ENCODE measurements at places on chromosomes 1 and 21.

- DNase-seq: no peak
These were observed 235.8 kb downstream of the COL11A1 start for GRCh38 chr1:102872526-102872925.

DNA sequence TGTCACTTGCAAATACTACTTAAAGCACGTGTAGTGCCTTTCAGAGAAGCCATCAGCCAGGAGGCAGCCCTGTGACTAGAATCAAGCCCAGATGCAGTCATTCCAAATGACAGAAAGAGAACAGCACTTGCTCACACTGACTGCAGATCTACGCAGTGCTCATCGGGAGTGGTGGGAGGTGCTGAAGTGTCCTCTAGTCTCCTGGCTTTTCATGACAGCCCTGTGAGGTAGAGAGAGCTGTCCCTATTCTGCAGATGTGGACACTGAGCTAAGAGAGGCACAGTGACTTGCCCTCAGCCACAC lies 62.3 kb upstream of the EDN2 start:
- no peak for DNase-seq

- DNase-seq: no peak
These were observed 70.6 kb downstream of the CENPF start for GRCh38 chr1:214673576-214673975.

DNA sequence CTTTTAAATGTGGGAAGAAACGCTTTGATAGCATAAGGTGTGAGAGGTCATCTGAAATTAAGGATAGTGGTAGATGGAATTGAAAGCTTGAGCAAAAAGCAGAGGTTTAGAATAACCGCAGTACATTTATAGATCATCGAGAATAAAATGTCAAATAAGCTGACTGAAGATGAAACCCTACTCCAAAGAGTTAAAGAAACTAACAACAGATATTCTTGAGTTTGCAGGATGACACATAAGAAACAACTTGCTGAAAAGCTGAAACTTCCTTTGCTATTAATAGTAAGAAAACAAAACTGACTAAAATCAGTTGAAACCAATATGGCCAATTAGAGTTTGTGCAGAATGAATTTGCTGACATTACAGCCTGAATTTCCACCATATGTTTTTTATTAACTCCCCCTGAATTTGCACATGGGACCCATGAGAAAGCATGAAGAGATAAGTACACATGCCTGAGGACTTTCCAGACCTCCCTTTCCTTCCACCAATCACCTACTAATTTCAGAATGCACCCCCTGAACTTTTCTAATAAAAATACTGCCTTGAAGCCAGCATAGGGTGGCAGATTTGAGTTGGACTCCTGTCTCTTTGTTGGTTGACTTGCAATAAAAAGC lies 1.7 kb upstream of the C1orf185 start:
- peak; percentile 8 for DNase-seq

- DNase-seq: no peak
These were observed 239.0 kb downstream of the USH2A start for GRCh38 chr1:216184126-216184680.

DNA sequence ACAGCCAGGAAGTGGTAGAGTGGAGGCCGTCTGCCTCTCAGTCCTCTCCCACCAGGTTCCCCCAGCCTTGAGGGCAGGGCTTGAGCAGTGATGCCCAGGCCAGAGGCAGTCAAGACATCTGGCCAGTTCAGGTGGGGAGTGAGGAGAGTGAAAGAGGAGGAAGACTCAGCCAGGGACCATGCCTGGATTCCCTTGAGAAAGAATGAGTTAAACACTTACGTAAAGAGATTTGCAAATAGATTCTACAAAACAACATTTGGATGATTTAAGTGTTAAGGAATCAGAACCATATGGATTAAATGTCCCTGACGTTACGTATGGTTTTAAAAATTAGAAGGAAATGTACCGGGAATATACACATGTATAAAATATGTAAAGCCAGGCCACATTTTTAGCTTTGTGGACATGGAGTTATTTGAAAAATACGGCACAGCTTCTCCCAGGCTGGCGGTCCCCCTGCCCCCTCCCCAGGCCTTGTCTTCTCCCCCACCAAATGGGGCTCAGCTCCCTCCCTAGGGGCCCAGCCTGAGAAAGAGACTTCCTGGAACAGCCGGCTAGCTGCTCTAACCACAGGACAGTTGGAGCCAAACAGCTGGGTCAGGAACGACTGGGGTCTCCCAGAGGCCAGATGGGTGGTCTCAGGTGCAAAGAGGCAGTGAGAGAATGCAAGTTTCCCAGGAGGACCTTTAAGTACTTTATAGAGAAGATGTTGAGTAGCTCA lies 188.3 kb upstream of the EDN2 start:
- no peak for DNase-seq

GRCh38 chr21:36156815-36157670 lies at the start of gene DOP1B:
Gene DOP1B (plus strand): TSS chr21:36156824. CDS start chr21:36164734, 7,910 bp downstream.
- DNase-seq: peak; percentile 27

DNA sequence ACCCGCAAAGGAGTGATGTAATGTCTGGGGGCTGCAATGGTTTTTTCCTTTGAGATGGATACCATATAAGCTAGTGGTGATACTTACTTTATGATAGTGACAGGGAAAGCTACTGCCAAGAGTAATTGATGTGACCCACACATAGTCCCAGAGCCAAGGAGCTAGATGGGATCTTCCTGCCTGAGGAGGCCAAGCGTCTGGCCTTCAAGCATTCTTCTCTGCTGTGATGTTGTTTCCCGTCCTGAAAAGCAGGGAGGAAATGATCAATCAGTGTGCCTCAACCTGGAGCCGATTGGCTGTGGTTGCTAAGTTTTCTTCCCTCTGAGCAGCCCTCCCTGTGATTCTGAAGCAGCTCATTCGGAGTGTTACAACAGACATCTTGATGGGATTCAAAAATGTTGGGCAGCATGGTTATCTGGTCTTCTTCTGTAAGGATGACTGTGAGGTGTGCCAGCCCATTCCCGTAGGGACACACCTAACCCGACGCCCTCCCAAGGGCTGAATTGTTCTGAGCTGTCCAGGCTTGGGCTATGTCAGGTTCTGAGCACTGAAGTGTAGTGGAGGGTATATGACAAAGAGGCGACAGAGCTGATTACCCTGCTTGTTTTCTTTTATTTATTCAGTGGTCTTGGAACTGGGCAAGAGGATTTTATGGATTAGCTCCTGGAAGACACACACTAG lies 56.7 kb downstream of the UCK2 start:
- DNase-seq: no peak

GRCh38 chr1:43764581-43764980 lies 57.2 kb downstream of the ST3GAL3 start:
- no peak for DNase-seq

DNA sequence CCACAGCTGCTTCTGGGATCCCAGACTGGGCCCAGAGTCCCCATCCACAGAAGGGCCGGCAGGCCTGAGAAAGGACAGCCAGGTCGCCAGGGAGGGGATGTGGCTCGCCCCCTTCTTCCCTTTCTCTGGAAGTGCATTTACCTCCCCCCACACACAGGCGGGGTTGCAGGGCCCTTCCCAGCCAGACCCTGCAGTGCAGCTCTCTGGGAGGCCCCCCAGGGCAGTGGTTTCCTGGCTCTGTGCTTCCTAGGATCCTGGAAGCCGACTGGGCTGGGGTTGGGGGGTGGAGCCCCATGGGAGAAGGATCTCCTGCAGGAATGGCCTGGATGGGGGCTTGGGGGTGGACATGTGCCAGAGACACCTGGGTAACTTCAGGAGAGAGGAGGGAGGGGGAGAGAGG lies 4.2 kb upstream of the COL6A1 start:
- no peak for DNase-seq

- peak; percentile 34 for DNase-seq
These were observed 72.2 kb upstream of the LYST start for GRCh38 chr1:235938709-235939479.

GRCh38 chr1:201886103-201886885 lies 2.4 kb upstream of the SHISA4 start:
- DNase-seq: no peak

GRCh38 chr1:156383023-156383422 lies 14.0 kb downstream of the RHBG start:
- peak; percentile 74 for DNase-seq

DNA sequence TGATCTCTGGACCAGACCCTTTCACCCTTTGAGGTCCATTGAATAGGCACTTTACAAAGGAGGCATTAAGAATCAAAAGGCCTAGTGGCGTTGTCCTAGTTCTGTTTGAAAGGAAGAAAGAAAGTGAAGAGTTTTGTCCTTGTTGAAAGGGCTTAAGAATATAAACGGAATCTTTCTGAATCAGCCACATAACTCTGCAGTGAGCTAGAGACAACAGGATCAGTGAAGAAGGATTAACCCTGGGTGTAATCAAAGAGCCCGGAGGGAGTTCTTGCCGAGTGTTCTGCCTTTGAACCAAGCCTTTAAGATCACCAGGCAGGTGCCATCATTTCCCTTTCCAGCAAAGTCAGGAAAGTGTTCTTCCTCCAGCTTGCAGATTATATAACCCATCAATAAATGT lies 54.8 kb upstream of the CNTN2 start:
- DNase-seq: no peak

- no peak for DNase-seq
These were observed 28.3 kb upstream of the IFI44L start for GRCh38 chr1:78591971-78592370.

DNA sequence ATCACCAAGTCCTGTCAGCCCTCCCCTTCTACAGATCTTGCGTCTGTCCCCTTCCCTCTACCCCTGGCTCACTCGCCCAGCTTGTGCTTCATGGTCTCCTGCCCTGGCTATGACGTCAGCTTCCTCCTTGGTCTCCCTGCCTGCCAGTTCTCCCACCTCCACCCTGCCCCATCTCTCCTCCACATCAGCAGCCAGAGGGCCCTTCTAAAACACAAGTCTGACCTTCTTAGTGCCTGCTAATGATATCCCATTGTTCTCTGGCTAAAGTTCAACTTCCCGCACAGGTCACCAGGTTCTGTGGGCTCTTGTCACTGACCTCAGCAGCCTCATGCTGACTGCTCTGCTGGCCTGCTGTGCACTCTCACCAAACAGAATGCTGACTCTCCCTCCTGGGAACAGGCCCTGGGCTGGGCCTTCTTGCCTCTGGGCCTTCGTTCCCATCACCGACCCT lies 24.7 kb upstream of the MYCL start:
- DNase-seq: no peak

DNA sequence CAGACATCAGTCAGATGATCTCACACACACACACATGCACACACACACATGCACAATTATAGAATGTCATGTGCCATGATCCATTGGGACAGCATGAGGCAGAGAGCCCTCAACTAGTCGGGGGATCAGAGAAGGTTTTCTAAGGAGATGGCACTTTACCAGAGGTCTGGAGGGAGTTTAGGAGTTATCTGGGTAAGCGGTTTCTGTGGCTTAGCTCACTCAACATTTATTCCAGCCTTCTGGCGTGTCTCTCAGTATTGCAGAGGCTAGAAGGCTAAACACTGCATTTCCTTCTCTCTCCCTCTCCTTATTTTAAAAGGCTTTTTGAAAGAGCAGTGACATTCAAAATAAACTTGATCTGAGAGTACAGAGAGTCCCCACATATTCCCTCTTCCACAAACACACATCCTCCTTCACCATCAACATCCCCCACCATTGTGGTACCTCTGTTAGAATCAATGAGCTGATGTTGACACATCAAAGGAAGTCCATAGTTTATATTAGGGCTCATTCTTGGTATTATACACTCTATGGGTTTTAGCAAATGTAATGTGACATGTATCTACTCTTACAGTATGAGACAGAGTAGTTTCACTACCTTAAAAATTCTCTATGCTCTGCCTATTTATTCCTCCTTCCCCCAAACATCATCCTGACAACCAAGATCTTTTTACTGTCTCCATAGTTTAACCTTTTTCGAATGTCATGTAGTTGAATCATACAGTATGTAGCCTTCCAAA lies 9.0 kb upstream of the PLA2G2A start:
- no peak for DNase-seq

- peak; percentile 90 for DNase-seq
These were observed 8.1 kb upstream of the LEFTY1 start for GRCh38 chr1:225896937-225897549.

DNA sequence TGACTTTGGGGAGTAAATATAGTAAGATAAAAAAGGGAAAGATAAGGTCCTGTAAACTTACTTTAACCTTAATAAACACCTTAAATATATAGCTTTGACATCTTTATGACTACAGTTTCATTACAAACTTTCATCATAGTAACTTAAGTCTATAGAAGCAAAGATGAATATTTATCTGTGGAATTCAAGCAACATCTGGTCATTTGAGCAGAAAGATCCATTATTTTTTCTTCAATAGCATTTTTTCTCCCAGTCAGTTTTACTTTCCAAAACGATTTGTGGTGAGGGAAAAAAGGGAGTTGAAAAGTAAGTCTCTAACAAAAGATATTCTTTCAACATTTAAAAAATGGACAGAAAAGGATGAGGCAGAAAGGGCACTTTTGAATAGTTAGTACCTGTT lies 69.0 kb downstream of the HMCN1 start:
- no peak for DNase-seq

- peak; percentile 92 for DNase-seq
These were observed 549 bp downstream of the THBS3 start for GRCh38 chr1:155206891-155207805.

- DNase-seq: no peak
These were observed 396.3 kb downstream of the SETD4 start for GRCh38 chr21:35663856-35664606.

GRCh38 chr1:79842811-79843210 lies 836.3 kb upstream of the ADGRL4 start:
- no peak for DNase-seq

DNA sequence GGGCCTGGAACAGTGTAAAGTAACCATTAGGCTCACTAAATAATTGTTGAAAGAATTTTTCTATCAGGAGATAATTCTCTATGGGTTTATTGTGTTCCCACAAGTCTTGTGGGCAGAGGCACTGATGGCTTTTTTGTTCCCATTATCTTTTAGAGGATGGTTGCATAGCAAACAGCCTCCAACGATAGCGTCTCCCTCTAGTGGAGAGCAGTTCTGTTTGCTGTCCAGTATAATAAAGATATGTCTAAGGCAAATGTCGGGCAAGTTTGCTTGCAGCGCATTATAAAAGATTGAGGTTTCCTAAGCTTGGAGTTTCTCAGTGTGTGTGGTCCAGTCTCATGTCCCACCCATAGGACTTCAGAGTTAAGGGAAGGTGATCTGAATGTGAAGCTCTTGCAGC lies 1.3 kb upstream of the SLC6A17 start:
- no peak for DNase-seq

- DNase-seq: no peak
These were observed 30.2 kb upstream of the NEK2 start for GRCh38 chr1:211705467-211706091.

DNA sequence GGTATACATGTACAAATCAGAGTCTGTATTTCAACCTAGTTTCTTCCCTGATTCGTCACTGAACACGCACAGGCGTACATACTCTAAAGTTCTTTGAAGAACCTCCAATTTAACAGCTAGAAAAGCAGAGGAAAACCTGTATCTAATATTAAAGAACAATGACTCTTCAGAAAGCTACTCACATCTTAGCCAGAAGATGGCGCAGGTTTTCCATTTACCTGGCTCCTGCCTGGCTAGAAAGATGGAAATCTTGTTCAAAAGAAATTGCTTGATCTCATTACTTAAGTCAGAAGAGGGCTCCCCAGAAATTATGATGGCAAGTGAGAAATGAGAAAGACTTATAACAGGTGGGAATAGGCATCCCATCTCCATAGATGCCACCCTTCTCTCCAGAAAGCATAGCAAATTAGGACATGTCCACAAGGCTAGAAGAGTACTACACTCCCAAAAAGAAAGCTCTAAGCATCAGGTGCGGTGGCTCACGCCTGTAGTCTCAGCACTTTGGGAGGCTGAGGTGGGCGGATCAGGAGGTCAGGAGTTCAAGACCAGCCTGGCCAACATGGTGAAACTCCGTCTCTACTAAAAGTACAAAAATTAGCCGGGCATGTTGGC lies 19.0 kb upstream of the L1TD1 start:
- peak; percentile 55 for DNase-seq

- no peak for DNase-seq
These were observed 71.5 kb downstream of the USP24 start for GRCh38 chr1:55143684-55144083.

All from activated CD4-positive, alpha-beta T cell treated with anti-CD3 and anti-CD28 coated beads, Interleukin-2, Interleukin-6, amounts not matched to agents 100 ng/mL and 50 ng/mL, durations not matched to agents 16 hours and 8 hours (primary cell).